Activated T-helper 1 cell treated with anti-CD3 and anti-CD28 coated beads, Interleukin-2, amount 50 U/mL, for 16 hours (primary cell): ENCODE measurements at places on chromosomes 4 and X.

DNA sequence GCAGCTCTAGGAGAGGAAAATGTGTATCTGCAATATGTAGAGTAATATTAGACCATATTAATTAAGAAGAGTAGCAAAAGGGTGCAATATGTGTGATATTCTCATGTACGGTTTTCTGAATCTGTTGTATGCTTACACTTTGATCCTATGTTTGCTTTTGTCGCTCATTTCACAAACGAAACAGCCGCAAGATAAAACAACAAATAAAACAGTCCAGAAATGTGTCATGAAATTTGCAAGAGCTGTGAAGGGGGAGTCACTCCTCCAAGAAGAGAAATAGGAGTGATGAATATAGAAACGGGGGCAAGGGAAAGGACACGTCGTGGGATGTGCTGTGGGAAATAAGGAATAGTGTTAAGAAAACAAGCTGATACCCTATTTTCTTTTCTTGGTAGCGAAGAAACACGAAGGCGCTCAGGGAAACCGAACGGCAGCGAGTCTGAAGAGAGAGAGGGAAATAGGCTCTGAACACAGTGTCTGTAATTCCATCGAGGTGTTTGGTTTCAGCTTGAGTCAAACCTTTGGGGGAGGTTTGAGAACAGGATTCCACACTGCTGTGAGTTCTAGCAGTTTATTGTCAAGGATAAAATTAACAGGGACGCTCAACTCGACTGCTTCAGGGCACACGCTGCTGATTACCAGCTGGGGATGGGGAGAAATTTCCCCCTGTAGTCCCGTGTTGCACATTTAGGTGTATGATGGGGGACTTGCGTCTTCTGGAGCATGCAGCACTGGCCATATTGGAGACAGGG, 595.6 kb upstream of the TENM3 start:
- no peak for DNase-seq

GRCh38 chr4:41218703-41219102, 4.4 kb upstream of the APBB2 start:
- no peak for DNase-seq

DNA sequence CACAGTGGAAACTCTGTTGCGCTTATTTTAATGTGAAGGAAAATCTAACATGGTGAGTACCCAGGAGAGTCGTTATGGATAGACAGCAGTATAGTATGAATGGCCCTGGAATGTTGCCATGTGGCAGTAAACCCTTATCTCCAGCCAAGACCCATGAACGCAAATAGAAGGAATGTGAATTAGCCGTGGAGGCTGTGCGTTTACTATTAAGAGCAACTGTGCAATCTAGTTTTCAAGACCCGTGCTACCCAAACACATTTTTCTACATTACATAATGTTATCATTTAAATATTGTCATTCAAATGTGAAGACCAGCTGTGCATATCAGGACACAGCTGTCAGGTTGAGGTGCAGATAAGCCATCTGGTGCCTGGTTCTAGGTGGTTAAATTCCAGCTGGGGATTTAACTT, 13.3 kb upstream of the AGA start:
- DNase-seq: no peak

DNA sequence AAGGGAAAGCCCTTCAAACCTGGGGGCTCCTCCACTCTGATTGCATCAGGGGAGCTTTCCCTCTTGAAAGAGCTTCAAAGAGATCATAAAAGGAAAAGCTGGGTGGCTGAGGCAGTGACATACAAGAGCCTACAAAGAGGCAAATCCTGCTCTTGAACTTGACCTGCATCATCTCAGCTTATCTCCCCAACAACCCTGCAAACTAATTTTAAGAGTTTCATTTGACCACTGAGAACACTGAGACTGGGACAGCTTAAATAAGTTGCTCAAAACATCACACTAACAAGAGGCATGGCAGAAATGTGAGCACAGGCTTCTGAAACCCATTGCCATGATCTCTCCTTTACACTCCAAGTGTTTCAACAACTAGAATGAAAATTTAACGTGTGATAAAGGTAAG, 101.6 kb upstream of the PPARGC1A start:
- DNase-seq: no peak

DNA sequence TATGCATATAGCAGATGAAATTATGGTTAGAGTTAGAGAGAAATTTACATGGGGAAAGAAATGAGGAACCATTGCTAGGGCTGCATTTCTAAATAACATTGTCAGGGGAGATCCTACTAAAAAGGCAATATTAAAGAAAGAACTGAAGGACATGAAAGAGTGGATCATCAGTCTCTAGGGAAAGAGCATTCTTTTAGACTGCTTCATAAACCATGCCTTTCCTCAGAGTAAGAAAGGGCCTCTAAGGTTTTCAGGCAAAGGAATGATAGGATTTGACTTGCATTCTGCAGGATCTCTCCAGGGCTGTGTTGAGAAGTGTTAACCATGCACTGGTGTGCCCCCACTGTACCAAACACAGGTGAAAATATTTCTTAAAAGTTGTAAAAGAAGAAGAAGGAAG, 385.4 kb upstream of the MAD2L1 start:
- no peak for DNase-seq

- no peak for DNase-seq
These were observed 33.9 kb upstream of the HPF1 start for GRCh38 chr4:169791527-169792156.

GRCh38 chr4:85952972-85953650, 406.7 kb downstream of the MAPK10 start:
- no peak for DNase-seq

DNA sequence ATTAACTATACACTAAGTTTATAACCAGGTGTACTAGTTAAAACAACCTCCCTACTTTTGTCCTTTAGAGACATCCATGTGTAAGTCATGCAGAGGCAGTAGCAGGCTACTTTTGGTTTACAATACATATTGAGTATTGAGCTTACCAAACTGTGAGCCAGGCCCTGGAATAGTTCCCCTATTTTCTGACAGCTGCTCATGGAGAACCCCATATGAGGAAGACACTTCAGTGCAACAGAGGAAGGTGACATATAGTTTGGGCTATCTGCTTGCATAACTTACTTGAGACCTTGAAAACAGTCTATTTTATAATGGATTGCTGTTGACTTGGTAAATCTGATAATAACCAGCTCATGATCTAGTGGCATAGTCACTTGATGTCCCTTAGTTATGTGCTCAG, 190.5 kb downstream of the SH3BGRL start:
- DNase-seq: no peak

DNA sequence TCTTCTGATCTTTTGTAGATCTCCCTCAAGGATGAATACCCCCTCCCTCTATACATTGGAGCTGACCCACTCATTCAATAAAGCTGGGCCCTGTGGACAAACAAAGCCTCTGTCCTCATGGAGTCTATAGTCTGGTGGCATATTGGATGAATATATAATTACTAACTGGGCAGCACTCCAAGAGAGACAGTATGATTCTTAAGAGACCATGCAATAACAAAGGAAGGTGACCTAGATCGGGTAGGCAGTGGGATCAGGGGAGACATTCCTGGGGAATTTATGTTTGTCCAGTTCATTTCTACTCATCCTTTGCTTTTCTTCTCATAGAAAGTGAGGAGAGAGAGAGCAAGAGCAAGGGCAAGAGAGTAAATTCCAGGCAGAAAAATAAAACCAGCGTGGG, 23.5 kb upstream of the CXCL13 start:
- no peak for DNase-seq
